Common myeloid progenitor, CD34-positive (primary cell): ENCODE measurements at places on chromosomes 11 and 22.

GRCh38 chr22:23225337-23225723 is 45.0 kb downstream of the BCR start:
- no peak for DNase-seq
- H3K27me3 ChIP-seq = no peaks in the 10 kb centered on the region
- H3K4me3 ChIP-seq = no peak overlapping the region

- H3K4me3 ChIP-seq = peak overlapping the region; percentile 9
- H3K36me3 ChIP-seq = no peaks in the 10 kb centered on the region
- peak; percentile 40 for DNase-seq
- H3K27me3 ChIP-seq = no peaks in the 10 kb centered on the region
- H3K4me1 ChIP-seq = peaks cover 54% of the 10 kb centered on the region
Observed at GRCh38 chr11:2929950-2930703, 907 bp upstream of the PHLDA2 start.

DNA sequence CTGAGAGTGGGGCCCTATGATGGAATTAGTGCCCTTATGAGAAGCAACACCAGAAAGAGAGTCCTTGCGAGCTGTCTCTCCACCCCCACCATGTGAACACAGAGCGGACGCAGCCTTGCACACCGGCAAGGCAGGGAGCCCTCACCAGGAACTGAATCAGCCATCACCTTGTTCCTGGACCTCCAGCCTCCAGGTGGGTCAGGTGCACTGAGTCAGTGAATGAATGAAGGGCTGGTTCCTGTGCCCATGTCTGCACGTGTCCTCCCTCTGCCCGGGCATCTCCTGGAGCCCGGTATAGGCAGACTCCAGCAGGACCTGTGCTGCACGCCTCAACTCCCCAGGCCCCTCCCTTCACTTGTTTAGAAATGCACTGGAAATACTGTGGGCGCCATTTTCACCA is 54.9 kb downstream of the LINC01488 start:
- peaks cover 21% of the 10 kb centered on the region for H3K4me1 ChIP-seq
- no peak overlapping the region for H3K27ac ChIP-seq

GRCh38 chr11:27497284-27497866 is 9.2 kb downstream of the LIN7C start:
- H3K4me3 ChIP-seq = no peak overlapping the region
- no peaks in the 10 kb centered on the region for H3K4me1 ChIP-seq
- DNase-seq = peak; percentile 55
- no peak overlapping the region for H3K27ac ChIP-seq

- H3K4me3 ChIP-seq = no peak overlapping the region
- H3K4me1 ChIP-seq = peaks cover 23% of the 10 kb centered on the region
- no peaks in the 10 kb centered on the region for H3K27me3 ChIP-seq
- peaks cover 2% of the 10 kb centered on the region for H3K36me3 ChIP-seq
- DNase-seq = no peak
Observed at GRCh38 chr11:120430146-120430545, 81.4 kb upstream of the GRIK4 start.
